ENCODE measurements at places on chromosomes 4 and X.

- no peak for DNase-seq
These were observed at the start of gene PAGE2B for GRCh38 chrX:55074851-55075467. TSS of gene PAGE2B (plus strand) at chrX:55075030. CDS start at chrX:55076042, 1,012 bp downstream.

- no peak for DNase-seq
These were observed 1381.4 kb upstream of the IGFBP7 start for GRCh38 chr4:58491620-58492019.

DNA sequence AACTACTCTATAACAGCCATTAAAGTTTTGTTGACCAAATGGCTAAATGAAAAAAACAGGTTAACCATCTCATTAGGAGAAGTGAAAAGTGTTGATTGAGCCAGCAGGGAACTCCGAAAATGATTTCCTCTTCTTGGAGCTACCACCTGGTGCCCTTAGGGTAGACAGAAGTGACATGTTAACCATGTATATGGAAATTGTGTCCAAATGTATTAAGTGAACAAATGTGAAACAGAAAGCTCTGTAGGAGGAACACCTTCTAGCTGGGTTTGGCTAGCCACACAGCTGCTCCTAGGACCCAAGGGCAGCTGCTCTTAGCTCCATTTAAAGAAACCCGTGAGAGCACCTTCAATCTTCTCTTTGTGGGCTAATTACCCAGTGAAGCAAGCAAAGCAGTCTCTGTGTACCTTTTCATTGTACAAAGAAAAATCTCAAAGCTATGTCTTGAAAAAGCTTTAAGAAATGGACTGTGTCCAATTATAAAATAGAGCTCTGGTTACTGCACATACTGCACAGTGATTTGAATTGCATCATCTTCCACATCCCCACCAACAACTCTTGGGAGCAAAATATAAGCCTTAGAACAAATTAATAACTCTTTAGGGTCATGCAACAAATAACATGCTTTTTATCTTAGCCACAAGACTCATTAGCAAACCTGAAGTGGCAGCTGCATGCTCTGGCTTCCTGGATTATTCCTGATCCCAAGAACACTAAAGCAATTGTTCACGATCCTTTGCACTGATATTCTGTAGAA lies 59.2 kb upstream of the PARM1 start:
- DNase-seq, result no peak

- no peak for DNase-seq
These were observed 5.9 kb downstream of the RIPPLY1 start for GRCh38 chrX:106897259-106897658.

- DNase-seq, result no peak
These were observed 397.6 kb downstream of the TRIML1 start for GRCh38 chr4:188536826-188537225.

- DNase-seq, result no peak
These were observed 127.8 kb downstream of the UBE2K start for GRCh38 chr4:39825741-39826231.

- DNase-seq, result no peak
These were observed 298.1 kb downstream of the PDGFC start for GRCh38 chr4:156673483-156673882.

- no peak for DNase-seq
These were observed 2.8 kb downstream of the FTSJ1 start for GRCh38 chrX:48478806-48479205.

DNA sequence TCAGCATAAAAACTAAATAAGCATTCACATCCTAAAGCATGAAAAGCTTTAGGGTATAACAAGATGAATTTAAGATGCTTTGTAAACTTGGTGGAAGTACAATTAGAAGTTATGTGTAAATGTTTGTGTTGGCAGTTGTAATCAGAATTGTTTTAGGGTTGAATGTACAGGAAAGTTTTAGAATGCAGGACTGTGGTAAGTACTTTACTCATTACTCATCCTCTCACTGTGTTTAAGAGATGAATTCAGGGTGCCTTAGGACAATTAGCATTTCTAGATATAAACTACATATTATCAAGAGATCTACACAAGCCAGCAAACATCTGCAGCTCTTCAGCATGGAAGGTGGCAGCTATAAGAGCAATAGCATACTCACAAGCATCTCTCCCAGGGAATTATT lies 77.5 kb upstream of the ELOVL6 start:
- no peak for DNase-seq

DNA sequence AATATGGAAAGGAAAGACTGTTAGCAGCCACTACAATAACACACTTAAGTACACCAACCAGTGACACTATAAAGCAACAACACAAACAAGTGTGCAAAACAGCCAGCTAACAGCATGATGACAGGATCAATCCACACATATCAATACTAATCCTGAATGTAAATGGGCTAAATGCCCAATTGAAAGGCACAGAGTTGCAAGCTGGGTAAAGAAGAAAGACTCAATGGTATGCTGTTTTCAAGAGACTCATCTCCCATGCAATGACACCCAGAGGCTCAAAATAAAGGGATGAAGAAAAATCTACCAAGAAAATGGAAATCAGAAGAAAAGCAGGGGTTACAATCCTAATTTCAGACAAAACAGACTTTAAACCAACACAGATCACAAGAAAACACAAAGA lies 94.2 kb upstream of the ENPEP start:
- no peak for DNase-seq

DNA sequence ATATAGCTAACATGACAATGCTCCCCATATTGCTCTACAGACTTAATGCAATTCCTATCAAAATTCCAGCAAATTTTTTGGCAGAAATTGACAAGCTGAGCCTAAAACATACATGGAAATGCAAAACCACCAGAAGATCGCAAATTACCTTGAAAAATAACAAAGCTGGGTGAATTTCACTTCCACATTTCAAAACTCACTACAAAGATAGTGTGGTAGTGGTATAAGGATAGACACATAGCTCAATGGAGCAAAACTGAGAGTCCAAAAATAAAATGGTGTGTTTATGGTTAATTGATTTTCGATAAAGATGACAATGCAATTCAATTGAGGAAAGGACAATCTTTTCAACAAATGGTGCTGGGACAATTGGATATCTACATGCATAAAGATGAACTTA lies 65.8 kb downstream of the SLC9A7 start:
- no peak for DNase-seq

GRCh38 chrX:39859991-39860861 lies 237.5 kb downstream of the BCOR start:
- peak; percentile 77 for DNase-seq

GRCh38 chr4:123950530-123950929 lies 553.9 kb downstream of the SPRY1 start:
- no peak for DNase-seq

GRCh38 chr4:37268319-37268718 lies 23.8 kb downstream of the NWD2 start:
- DNase-seq, result no peak

DNA sequence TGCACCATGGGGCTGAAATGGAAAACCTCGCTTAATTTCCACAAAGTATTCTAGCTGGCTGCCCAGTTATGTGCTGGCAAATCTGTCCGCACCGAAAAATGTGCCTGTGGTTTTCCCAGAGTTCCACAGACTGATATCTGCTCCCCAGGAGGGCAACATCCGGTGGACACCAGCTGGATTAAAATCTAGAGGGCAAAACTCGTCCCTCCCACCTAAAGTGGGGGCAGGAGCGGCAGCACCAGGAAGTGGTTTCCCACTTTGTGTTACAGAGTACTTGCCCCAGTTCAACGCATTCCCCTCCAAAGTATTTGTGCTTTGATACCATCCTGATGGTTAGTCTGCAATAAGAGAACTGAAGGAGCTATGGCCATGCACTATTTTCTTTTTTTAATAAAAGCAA lies 187.6 kb downstream of the TSPAN5 start:
- DNase-seq, result no peak

- no peak for DNase-seq
These were observed 32.3 kb downstream of the MED28 start for GRCh38 chr4:17646693-17647092.

DNA sequence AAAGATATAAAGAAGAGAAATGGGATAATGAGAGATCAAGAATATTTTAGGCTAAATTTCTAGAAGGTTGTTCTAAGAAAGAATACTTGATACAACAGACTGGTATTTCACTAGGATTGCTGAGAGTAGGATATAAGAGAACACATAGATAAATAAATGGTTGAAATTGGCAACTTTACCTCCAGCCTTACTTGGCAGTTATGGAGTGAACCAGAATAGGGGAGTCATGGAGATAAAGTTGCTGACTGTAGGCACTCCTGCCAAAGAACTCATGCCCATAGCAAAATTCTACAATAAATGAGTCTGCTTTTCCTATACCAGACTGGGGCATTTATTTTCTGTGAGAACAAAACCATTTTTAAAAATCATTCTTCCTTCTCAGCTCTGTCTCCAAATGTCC lies 26.4 kb upstream of the MMRN1 start:
- DNase-seq, result no peak

DNA sequence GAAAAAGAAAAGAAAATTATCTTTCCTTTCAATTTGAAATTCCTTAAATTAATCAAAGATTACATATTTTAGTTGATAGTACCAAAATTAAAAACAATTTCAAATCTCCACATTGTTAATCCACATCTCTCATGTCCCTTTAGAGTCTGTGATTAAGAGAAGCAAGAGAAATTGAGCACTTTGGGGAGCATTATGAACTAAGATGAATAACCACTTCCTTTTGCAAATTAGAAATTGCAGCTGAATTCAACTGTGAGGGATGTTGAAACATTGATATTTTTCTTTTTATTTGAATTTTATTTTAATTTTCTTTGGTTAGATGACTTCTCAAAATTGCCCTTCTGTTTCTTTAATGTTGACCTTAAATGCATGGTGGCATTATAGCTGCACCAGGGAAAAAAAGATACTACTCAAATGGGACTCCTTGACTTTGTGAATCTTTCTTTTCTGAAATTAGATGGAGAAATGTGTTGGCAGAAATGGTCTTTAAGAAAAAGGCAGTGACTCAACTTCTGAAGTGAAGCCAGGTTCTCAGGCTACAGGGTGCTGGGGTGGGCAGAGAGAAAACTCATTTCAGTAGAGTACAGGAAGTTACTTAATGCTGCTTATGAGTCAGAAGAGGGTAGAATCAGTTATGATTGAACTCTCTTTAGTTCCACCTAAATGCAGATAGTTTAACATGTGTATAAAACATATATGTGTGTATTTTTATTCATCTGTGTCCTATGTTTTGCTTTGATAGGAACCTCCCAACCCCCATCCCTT lies 92.0 kb upstream of the TNIP3 start:
- DNase-seq, result peak; percentile 81

- DNase-seq, result no peak
These were observed 31.3 kb downstream of the MAP7D3 start for GRCh38 chrX:136219893-136220292.

- no peak for DNase-seq
These were observed 37.9 kb upstream of the ARSJ start for GRCh38 chr4:114017120-114017917.

GRCh38 chrX:39678914-39679313 lies 418.8 kb downstream of the BCOR start:
- no peak for DNase-seq

DNA sequence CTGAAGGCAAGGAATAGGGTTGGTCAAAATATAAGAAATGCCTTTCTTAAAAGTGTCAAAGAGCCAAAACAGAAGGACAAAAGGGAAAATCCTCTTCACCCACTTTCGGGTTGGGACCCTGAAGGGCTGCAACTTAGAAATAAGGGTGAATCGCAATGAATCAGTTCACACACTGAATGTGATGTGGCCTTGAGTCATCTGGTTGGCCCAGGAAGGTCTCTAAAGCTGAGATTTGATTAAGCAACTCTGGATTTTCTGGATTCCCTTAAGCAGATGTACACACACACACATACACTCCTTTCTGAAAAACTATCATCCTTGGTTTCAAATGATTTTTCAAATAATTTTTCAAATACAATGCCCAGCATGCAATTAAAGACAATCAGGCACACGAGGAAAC lies 13.1 kb downstream of the TAB3 start:
- no peak for DNase-seq

DNA sequence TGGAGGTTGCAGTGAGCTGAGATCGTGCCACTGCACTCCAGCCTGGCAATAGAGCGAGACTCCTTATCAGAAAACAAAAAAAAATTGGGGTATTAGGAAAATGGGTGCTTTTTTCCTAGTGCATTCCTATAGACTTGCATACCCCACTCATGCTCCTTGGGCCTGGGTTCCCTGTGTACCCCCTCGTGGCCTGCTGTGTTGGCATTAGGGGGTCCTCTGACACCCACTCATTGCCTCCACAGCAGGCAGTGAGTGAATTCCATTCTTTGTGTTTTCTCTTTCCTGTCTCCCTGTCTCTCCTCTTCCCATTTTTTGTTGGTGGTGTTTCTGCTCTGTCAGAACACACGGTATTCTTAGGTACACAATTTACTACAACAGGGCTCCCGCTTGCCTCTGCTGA lies 42.8 kb downstream of the TNIP2 start:
- DNase-seq, result no peak

GRCh38 chr4:1862055-1862911 lies 6.3 kb upstream of the LETM1 start:
- no peak for DNase-seq

DNA sequence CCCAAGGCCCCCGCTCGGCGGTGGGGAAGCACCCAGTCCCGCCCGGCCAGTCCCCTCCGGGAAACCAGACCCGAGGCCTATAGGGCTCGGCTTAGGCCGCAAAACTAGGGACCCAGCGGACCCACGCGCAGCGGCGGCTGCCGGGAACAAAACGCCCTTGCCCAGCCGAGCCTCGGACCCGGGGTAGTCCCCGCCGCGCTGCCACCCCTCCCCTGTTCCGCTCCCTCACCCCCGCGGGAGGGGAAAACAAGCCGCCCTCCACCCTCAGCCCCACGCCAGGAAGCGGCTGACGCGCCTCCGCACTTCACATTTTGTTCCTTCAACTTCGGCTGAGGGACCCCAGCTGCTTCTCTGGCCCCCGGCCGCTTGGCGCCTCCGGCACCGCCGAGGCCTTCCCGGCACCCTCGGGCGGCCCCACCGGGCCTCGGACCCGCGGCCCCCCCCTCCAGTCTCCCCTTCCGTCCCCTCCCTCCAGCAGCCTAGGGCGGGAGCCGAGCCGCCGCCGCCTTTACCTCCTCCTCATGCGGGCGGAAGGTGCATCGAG lies 694 bp downstream of the PDS5A start:
- DNase-seq, result peak; percentile 77

DNA sequence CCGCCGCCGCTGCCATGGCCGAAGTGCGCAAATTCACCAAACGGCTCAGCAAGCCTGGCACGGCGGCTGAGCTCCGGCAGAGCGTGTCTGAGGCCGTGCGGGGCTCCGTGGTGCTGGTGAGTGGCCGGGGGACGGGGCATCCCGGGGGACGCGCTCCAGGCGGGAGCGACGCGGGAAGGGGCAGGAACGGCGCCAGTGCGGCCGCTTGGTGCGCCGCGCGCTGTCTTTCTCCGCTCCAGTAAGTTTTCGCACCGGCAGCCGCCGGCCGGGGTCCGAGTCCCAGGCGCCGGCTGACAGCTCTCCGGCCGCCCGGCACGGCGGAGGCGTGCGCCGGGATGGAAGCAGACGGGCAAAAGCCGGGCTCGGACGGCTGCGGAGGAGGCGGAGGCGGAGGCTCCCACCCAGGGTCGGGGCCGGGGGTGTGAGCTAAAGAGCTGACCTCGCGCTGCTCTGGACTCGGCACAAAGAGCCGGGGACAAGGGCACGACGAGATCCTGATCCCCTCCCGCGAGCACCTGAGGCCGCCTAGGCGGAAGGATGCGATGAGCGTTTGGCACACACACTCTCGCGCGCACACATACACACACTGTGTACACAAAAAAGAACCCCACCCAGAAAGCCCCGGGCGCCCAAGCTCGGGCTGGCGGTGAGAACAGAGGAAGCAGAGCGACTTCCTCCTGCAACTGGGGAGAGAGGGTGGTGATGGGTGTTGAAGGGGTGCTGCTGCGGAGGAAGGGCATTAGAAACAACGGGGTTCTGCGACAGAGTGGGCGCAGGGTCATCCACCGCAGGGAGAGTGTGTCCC lies 545 bp downstream of the DOCK11 start:
- DNase-seq, result peak; percentile 80

Data from natural killer cell treated with Interleukin-12 subunit alpha and Interleukin-12 subunit beta and Interleukin-15 and Interleukin-18, amount 100 ng/mL, for 72 hours (primary cell).